LHCN-M2 (cell line): ENCODE measurements at places on chromosomes 3 and 15. TPM values are rescaled to one million over a fixed set of nuclear protein-coding genes. Genes with fewer than 3 reads are reported as not detected.

- no peak for DNase-seq
These were observed 156.0 kb downstream of the TP63 start for GRCh38 chr3:189787191-189787590.

DNA sequence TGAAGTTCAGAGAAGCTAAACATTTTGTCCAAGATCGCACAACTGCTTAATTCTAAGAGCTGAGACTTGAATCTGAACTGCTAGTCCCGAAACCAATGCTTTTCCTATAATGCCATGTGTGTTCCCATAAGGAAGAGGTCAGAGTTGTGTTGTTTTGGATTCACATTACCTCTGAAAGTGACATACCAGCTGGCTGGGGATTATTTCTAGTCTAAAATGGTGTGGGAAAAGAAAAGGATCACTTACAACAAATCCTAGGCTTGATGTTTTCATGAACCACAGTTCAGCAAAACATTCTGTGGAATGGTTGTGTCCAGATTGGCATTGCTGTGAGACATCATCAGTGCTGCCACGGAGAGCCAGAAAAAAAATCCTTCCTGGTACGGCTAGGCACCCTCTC, 35.0 kb upstream of the LRRC3B start:
- DNase-seq: no peak

DNA sequence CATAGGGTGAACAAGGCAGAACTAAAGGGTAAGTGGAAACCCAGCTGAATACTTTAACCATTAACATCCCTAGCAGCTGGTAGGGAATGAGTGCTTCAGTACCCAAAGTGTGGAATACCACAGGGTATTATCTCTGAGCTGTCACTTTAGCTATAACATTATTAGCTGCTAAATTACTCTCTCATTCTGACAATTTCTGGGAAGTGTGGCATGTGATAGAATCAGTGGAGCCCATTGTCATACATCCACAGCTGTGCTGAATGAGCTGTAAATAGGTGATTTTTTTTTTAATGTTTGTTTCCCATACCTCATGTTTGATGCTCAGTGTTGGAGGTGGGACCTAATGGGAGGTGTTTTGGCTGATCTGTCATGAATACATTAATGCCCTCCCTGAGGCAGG, 894.3 kb downstream of the DIPK2A start:
- no peak for DNase-seq

The XIRP1 gene
- total RNA-seq: 0.71 and 4.1 TPM in 2 replicates

The CCR9 gene
- not detected in 2 replicates for total RNA-seq

The DYNLT2B gene
- 21.1 and 28.0 TPM in 2 replicates for total RNA-seq
